ENCODE measurements at places on chromosomes 6 and 20.

GRCh38 chr6:169008641-169009257, 244.9 kb downstream of the THBS2 start:
- DNase-seq, result no peak

DNA sequence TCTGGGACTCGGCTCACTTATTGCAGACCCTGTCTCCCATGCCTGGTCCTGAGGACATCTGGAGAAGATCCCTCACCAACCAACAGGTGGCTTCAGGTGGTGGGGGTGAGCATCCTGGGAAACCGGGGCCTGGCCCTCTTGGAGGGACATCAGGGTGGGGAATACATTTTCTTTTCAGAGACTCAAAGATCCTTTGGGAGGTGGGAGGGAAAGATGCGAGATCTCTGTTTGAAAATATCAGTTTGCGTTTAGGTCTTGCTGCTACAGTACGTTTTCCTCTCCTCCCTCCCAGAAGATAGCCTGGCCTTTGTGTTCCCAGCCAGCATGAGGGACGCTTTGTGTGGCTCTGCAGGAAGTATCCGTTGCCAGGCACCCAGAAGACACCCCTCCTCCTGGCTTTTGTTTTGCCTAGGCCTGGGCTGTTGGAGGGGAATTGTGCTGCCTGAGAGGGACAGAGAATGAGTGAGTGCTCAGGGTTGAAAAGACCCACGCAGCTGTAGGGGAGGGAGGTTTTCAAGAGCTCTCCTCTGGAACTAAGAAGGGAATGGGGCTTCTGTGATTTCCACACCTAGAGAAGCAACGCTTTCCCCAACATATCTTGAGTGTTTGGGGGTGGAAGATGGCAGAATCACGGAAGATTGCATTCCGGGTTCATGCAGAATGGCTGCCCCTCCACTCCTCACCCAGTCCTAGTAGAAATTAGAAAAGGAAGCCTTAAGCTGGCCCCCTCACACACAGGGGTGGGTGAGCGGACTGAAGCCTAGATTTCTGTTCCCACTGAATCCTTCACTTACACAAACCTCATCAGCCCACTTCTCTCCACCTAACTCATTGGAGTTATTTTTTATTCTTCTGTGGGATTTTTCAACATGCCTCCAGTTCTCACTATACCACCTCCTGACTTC, 22.0 kb upstream of the SLC2A12 start:
- DNase-seq, result no peak

GRCh38 chr6:22041797-22042480, 254.9 kb downstream of the PRL start:
- no peak for DNase-seq

GRCh38 chr20:44362466-44362940, 7.0 kb downstream of the HNF4A start:
- DNase-seq, result peak; percentile 16

- no peak for DNase-seq
Measured at GRCh38 chr6:97456070-97456469, 173.1 kb upstream of the MMS22L start.

GRCh38 chr6:144155529-144155928, 5.2 kb downstream of the STX11 start:
- no peak for DNase-seq

DNA sequence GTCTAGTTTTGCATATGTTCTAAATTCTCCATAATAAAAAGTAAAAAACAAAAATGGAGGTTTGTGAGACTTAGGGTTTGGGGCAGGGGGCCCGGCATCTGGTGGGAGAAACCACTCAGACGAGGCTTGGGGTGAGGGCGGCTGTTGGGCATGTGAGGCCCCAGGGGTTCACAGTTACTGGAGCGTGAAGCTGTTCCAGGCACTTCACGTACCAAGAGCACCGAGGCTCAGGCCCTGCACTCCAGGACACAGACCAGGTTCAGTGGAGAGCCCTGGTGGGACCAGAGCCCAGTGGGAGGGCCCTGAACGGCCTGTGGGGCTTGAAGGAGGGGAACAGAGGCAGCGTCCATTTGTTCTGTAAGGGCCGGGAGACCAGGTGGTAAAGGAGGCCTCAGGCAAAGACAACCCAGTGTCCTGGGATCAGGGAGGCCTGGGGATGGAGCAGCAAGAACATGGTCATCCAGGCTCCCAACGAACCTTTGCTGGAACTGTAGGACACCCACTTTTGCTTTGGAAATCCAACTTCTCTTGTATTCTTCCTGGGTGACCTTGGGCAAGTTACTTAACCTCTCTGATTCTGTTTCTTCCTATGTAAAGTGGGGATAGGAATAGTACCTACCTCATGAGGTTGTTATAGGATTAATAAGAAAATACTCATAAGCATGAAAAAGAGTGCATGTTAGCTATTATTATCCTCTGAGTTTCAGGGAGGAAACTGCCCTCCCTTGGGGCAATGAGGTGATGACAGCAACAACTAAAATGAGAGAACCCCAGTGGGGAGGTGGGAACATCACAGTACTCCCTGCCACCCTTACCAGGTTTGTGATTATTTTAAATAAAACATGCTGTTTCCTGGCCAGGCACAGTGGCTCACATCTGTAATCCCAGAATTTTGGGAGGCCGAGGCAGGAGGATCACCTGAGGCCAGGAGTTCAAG, 1.1 kb upstream of the FGD2 start:
- DNase-seq, result no peak

- no peak for DNase-seq
Measured at GRCh38 chr20:31808481-31808880, 10.7 kb upstream of the MYLK2 start.

DNA sequence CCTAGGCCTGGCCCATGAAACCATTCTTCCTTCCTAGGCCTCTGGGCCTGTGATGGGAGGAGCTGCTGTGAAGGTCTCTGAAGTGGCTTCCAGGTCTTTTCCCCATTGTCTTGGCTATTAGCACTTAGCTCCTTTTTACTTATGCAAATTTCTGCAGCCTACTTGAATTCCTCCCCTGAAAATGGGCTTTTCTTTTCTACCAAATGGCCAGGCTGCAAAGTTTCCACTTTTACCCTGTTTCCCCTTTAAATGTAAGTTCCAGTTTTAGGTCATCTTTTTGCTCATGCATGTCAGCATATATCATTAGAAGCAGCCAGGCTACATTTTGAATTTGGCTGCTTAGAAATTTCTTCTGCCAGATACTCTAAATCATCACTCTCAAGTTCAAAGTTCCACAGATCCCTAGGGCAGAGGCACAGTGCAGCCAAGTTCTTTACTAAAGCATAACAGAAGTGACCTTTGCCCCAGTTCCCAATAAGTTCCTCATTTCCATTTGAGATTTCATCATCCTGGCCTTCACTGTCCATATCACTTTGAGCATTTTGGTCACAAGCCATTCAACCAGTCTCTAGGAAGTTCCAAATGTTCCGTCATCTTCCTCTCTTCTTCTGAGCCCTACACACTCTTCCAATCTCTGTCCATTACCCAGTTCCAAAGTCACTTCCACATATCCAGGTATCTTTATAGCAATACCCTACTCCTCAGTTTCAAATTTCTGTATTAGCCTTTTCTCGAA, 71.9 kb downstream of the TBC1D7 start:
- DNase-seq, result no peak
